ENCODE measurements at places on chromosomes 13 and 19. TPM values are rescaled to one million over a fixed set of nuclear protein-coding genes. Genes with fewer than 3 reads are reported as not detected.

- DNase-seq = no peak
Measured at GRCh38 chr13:107138486-107138885, 570.5 kb upstream of the ARGLU1 start.

Gene FFAR2
- not detected for total RNA-seq

GRCh38 chr19:46862974-46863632 is 2.3 kb downstream of the ARHGAP35 start:
- DNase-seq = no peak

Gene FGF14
- not detected for total RNA-seq

DNA sequence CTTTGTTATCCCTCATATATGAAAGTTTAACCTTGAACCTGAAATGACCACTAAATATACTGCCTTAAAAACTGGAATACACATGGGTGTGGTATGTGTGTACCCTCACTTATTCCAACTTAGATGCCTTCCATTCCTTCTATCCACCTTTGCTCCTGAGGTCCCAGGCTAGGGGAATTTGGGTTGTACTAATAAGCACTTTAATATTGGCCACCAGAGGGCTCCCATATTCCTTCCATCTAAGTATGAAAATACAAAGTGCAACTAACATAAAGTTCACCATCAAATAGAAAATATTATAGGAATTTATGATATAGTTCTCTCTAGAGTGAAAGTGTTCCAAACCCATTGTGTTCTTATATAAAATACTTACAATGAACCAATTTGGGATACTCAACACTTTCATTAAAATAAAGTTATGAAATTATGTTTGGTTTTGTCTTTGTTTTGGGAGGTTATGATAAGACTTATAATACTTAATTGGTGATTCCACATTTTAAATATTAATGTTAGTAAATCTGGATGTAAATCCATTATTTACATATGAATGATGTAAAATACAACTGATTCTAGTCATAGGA is 62.3 kb downstream of the ITGBL1 start:
- DNase-seq = no peak

- DNase-seq = no peak
Measured at GRCh38 chr13:99144306-99144705, 56.3 kb upstream of the UBAC2 start.

DNA sequence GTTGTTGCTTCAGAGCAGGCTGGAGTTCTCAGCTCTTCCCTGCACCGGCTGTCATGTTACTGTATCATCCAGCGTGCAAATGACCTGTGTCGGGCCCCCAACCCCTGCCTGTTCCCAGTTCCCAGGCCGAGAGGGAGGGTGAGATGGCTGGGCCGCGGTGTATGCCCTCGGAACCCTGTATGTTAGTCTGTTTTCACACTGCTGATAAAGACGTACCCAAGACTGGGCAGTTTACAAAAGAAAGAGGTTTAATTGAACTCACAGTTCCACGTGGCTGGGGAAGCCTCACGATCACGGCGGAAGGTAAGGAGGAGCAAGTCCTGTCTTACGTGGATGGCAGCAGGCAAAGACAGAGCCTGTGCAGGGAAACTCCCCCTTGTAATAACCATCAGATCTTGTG is 10.9 kb downstream of the TMEM255B start:
- DNase-seq = no peak

DNA sequence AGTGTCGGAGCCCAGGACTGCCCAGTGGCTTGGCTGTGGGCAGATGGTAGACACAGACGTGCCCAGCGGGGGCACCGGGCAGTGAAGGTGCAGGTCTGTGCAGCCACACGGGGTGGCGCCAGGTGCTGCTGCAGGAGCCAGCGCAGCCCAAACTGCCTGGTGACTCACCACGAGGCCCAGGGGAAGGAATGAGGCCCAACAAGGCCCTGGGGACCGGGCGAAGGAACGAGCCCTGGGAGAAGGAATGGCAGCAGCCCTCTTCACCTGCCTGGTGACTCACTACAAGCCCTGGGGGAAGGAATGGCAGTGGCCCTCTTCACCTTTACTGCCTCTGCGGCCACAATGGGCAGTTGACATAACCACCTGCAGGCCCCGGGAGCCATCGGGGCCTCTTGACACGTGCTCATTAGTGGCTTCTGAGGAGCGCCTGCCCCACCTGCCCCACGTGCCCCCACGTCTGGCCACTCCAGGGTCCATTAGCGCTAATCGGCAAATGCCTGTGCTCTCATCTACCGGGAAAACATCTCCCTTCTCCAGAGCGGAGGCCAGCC is 9.3 kb downstream of the MED16 start:
- no peak for DNase-seq

GRCh38 chr19:23916991-23917390 is 2.3 kb downstream of the ZNF726 start:
- no peak for DNase-seq

DNA sequence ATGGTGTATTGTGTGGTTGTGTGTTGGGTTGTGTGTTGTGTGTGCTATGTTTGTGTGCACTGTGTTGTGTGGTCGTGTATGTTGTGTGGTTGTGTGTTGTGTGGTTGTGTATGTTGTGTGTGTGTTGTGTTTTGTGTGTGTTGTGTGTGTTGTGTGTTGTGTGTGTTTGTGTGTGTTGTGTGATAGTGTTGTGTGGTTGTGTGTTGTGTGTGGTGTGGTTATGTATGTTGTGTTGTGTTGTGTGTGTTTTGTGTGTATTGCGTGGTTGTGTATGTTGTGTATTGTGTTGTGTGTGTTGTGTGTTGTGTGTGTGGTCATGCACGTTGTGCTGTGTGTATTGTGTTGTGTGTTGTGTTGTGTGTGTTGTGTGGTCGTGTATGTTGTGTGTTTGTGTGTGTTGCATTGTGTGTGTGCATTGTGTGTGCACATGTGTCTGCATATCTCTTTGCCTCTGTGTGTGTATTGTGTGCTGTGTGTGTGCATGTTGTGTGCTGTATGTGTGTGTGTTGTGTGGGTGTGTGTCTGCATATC is 2.9 kb downstream of the C3 start:
- DNase-seq = no peak

Gene FCGBP
- 1.4 TPM for total RNA-seq

Gene IZUMO2
- total RNA-seq = not detected

Gene SIAH3
- total RNA-seq = not detected

DNA sequence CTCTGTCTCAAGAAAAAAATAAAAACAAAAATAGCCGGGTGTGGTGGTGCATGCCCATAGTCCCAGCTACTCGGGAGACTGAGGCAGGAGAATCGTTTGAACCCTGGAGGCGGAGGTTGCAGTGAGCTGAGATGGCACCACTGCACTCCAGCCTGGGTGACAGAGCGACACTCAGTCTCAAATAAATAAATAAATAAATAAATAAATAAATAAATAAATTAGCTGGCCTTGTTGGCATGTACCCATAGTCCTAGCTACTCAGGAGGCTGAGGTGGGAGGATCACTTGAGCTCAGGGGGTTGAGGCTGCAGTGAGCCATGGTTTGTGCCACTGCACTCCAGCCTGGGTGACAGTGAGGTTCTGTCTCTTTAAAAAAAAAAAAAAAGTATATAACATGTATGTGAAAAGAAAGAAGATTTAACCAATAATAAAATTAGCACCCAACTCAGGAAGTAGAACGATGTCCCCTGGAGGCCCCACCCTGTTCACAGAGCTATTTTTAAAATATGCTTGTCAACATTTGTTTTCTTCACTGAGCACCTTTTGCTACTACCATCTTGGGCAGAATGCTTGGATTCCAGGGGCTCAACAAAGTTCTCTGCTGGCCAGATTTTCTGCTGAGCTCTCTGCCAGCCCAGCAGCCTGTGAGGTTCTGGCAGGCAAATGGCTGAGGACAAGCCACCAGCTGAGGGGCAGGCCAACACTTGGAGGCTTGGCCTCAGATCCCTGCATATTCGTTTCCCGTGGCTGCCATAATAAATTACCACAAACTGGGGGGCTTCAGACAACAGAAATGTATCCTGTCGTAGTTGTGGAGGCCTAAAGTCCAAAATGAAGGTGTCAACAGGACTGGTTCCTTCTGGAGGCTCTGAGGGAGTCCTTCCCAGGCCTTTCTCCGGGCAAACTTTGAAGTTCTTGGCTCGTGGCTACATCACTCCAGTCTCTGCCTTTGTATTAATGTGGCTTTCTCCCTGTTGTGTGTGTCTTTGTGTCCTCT is 5.2 kb downstream of the SLC25A42 start:
- DNase-seq = no peak

DNA sequence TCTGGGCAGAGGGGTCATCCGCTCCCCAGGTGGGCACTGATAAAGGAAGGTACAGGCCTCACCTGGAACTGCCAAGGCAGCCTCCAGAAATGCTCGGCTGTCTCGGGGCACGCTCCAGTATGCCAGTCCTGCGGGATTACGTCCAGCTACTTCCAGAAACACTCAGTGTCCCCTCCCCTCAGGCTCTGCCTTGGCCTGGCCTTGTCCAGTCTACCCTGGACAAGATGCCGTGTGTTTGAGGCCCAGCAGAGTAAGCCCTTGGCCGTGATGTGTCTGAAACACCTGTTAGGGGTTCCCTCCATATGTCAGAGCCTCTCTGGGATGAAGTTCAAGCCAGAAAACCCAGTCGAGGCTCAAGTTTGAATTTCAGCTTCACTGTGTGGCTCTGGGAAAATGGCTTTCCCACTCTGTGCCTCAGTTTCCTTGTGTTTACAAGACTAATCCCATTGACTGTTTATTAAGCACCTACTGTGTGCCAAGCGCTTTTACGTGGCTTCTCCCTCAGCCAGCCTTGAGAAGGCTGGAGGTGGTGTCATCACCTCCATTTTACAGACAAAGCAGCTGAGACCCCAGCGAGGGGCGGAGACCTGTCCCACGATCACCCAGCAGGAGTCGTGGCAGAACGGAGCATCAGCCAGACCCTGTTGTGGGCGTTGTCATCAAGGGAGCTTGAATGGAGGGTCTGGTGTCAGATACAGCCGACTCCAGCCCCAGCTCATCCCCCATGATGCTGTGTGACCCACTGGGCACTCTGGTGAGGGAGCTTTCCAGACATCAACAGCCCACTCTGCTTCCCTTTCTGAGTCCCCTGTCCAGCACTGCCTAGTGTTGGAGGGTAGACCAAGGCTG is 2.0 kb upstream of the PIK3R2 start:
- DNase-seq = no peak

- no peak for DNase-seq
Measured at GRCh38 chr19:52997975-52998374, 15.7 kb upstream of the ERVV-1 start.

DNA sequence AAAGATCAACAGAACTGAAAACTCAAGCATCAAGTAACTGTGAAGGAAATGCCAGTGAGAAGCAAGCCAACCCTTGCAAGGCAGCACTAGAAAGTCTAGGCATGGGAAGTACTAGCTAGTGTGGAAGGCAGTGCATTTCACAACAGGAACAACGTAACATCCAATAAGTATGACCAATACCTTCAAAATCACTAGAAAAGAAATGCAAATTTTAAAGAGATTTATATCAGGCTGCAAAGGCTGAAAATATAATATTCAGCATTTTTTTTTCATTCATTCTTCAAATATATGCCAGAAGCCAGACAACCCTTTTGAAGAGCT is 121.9 kb downstream of the DLEU7 start:
- no peak for DNase-seq
